Dermis microvascular lymphatic vessel endothelial cell (primary cell): ENCODE measurements at places on chromosomes 1 and 21. TPM values are rescaled to one million over a fixed set of nuclear protein-coding genes. Genes with fewer than 3 reads are reported as not detected.

- no peak for DNase-seq
Observed at GRCh38 chr1:41675401-41675800, 190.9 kb upstream of the EDN2 start.

Gene CCDC17
- total RNA-seq = 0.51 and 1.0 TPM in 2 replicates

- peak; percentile 47 for DNase-seq
Observed at GRCh38 chr1:41023279-41023990, 1.9 kb upstream of the SLFNL1 start.

Gene MYBPHL
- not detected in 2 replicates for total RNA-seq

DNA sequence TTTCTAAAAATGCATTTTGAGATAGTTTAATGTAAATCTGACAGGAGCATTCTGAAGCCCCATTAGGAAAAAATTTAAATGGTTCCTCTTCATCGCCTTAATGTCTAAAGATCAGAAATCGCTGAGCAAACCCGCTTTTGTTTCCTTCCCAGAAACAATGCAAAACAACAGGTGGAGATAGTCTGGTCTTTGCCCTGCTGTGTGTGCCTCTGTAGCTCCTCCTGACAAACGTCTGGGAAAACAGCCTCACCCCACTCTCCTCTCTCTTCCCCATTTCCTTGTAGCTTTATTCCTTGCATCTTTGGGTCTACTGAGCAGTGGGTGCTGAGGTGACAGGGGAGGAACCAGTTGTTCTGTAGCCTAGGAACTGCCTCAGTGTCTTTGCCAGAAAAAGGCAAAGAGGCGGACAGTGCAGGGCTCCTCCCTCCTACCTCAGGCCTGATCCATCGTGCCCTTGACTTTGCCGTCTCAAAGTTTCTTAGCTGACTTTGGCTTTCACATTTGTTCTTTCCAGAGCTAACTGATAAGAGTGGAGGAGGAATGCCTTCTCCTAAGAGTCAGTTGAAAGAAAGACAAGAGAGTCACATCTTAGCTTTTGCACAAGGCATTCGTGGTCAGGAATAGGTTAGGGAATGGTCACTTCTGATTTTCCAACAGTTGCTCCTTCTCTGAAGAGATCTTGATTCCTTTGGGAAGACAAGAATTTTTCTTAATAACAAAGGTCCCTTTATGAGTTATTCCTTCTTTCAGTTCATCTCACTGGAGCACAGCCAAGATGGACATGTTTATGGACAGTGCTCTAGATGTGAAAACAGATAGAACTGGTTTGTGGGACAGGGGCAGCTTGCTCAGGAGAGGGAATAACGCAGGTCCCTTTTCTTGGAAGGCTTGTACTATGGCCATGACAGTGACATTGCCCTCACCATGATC, 24.9 kb downstream of the SYT11 start:
- DNase-seq = no peak

DNA sequence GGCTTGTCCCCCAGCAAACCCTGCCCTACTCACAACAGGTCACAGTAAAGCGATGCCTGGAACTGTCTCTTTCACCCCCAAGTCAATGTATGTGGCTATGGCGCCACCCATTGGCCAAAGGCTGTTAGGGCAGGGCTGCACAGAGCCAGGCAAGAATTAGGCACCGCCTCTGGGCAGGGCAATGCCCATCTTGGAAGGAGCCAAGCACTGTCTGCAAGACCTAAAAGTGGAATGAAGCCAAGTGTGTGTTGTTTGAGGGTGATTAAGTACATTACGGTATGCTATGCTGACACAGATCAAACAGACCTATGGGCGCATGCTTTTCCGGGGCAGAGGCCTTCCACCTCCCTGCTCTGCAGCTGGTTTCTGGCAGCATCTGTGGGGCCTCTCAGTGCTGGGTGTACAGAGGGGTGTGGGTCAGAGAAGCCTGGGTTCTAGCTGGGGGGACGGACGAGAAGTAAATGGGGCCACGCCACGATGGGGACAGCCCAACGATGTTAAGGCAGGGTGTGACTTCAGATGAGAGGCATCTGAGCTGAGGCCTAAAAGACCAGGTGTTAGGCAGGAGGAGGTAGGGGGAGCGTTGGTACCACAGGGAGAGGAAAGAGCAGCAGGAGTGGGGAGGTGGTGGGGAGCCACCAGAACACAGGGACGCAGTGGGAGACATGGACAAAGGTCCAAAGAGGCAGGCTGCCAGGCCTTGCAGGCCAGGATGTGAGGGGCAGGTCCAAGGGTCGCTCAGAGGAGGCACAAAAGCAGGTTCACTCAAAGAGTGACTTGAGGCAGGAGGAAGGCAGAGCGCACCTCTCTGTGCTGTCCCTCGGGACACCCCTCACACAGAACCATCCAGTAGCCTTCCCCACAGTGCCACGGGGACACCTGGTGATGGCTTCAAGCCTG, 49.8 kb downstream of the ACOT7 start:
- peak; percentile 61 for DNase-seq

Gene AMIGO1
- 0.64 and 1.0 TPM in 2 replicates for total RNA-seq

DNA sequence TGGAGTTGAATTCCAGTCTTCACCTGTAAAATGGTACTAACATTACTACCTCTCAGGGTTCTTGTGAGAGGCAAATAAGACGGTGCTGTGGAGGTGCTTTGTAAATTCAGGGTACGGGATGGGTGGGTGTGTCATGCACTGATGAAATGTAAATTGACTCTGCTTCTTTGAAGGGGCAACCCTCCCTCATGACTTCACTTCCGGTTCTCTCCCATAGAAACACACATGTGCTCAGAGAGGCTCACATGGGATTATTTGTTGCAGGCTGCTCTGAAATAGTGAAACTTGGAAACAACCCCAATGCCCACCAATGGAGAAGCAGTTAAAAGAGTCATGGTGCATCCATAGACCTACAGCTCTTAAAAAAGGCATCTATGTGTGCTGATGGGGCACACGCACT, 44.9 kb upstream of the SCMH1 start:
- DNase-seq = no peak
